ENCODE measurements at places on chromosomes 2 and 18.

DNA sequence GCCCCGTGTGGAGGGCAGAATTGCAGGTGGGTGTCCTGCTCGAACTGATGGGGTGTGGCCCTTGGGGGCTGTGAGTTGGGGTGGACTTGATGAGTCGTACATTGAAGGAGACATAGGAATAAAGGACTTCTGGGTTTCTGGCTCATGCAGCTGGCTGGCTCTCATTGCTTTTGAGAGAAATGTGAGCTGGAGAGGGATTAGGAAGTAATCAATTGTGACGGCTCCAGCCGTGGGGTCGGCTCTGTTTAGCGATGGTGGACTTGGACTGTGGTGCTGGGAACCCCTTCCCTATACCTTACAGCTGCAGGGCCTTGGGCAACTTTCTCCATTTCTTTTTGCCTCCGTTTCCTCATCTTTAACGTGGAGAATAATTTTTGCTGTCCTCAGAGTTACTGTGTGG, 9.2 kb downstream of the IMPA2 start:
- no peak for DNase-seq

GRCh38 chr2:128413014-128413717, 94.5 kb upstream of the HS6ST1 start:
- DNase-seq, result no peak

DNA sequence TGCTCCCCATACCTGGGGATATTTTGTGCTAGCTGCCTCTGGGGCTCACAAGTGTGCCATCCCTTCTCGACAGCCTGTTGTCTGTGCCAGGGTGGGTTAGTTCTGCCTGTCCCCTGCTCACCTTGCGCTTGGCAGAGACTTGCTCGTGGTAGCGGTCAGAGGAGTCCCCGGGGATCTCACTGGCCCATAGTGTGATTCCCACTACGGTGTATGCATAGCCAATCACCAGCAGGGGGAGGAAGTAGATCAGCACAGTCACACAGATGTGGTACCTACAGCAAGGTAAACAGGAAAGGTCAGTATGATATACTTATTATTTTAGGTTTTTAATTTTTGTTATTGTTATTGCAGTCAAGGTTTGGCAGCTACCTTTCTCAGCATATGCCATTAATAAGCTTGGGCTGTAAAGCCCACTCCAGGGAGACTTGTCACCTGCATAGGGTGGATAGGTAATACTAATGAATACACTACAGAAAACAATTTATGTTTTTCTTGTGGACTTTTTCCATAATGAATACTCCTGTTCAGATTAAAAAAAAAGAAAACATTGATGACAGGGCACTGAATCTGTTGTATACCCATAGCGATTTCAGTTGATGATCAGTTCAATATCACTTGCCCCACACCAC, 95.2 kb downstream of the POLE4 start:
- no peak for DNase-seq

DNA sequence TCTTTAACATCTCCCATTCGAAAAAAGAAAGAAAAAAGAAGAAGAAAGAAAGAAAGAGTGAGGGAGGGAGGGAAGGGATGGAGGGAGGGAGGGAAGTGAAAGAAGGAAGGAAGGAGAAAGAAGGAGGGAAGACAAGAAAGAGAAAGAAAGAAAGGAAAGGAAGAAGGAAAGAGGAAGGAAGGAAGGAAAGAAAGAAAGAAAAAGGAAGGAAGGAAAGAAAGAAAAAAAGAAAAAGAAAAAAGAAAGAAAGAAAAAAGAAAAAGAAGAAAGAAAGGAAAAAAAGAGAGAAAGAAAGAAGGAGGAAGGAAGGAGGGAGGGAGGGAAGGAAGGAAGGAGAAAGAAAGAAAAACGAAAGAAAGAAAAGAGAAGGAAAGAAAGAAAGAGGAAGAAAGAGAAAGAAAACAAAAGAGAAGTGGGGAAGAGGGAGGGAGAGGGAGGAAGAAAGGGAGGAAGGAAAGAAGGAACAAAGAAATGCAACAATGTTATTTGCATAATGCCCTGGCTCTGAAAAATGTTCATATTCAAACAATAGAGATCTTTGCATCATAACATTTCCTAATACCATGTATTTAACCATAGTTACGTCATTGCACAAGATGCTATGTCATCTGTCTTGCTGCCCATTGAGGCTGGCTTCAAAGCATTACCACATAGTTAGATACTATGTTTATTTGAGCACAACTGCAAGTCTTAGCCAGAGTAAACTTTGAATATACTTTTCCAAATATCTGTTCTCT, 550.6 kb downstream of the DSC3 start:
- no peak for DNase-seq

GRCh38 chr2:2744958-2745715, 414.1 kb upstream of the MYT1L start:
- DNase-seq, result no peak

GRCh38 chr2:26174691-26175465, 2.0 kb downstream of the GAREM2 start:
- DNase-seq, result no peak

DNA sequence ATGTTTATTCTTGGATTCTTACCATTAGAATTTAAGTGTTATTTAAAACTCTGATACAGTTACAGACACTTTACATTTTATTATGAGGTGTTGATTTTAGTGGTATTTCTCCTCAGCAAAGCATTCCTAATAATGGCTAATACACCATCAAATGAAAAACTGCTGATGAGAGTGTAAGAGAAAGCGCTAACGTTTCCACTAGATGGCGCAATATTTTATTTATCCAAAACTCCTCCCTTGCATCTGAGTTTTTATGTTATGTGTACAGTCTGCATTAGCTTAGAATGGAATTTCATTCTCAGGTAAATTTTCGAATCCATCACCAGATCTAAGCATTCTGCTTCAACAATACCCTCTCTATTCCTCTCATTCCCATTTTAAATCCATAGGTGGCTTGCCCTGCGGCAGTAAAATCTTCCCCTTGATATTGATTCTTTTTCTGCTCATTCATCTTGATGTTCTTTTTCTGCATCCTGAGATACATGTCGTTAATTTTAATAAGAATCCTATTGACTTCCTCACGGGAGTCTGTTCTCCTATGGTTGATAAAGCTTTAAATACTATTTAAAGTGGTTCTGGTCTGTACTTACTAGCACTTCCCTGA, 53.9 kb downstream of the PRKRA start:
- DNase-seq, result no peak

GRCh38 chr2:17000184-17000482, 334.5 kb upstream of the CYRIA start:
- no peak for DNase-seq

GRCh38 chr2:50097148-50097547, 934.8 kb downstream of the NRXN1 start:
- DNase-seq, result no peak

GRCh38 chr2:201656740-201657139, 13.4 kb upstream of the TMEM237 start:
- no peak for DNase-seq

DNA sequence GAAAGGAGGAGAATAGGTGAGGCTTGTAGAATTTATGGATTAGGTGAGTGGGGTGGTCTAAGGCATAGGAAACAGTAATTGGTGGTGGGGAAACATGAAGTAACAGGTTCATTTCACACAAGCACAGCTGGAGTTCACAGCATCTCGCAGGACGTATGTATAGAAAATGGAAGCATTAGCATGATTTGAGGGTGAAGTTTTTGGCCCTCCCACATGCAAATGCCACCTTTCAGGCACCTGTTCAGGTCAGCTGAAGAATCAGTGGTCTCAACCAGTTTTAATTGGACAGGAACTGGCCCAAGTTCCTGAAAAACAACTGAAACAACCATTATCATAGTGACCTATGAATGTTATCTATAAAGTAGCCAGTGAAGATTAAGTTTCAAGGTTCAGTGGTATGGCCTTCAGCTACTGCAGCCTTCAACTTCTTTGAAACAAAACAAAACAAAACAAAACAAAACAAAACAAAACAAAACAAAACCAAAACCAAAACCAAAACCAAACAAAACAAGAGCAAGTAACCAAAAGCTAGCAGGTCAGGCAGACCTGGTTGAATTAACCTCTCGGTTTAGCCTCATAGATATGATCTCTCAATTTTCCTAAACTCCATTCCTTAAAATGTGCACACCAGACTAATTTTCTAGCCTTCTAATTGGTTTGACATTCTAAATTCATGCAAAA, 102.1 kb upstream of the SPHKAP start:
- no peak for DNase-seq

GRCh38 chr2:159226059-159226461, 60.4 kb downstream of the WDSUB1 start:
- DNase-seq, result no peak

- no peak for DNase-seq
Observed at GRCh38 chr2:161306919-161307318, 1.3 kb upstream of the PSMD14 start.

DNA sequence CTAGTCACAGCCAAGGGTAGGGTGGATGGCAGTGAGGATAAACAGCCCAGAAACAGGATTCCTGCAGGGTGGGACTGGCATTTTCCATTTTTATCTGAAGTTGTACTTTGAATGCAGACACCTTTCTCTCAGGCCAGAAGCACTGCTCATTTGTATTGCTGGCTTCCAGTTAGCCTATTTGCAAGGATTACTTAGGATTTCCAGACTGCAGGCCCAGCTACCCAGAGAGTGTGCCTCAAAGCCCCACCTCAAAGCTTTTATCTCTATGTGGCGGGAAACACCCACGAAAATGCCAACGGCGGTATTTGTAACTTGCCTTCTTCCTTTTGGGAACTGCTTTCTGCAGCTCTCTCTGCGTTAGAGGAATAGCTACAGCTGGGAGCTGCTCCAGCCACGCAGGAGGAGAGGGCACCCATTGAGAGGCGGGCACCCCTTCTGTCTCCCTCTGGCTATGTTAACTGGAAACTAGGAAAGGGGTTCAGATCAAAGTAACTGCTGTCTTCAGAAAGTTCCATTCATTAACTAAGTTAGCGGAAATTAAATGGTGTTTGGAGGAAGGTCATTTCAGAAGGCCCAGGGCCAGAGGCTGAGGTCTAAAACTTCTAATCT, 144.9 kb downstream of the TGIF1 start:
- DNase-seq, result no peak

DNA sequence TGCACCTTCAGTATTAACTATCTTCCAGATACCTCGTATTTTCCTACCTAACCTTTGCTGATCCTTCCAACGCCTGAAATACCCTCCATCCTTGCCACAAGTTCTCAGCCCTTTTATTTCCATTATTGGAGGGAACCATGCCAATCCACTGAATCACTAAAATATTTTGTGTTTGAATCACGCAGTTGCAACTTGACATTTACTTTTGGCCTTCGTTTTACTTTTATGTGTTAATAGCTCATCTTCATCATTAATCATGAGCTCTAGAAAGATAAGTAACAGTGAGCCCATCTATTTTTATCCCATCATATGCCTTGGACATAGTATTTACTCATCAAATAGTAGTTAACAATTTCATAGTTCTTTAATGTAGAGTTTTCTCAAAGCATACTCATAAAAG, 463.2 kb downstream of the THSD7B start:
- no peak for DNase-seq

- no peak for DNase-seq
Observed at GRCh38 chr2:153870308-153870707, 1.4 kb upstream of the GALNT13 start.

DNA sequence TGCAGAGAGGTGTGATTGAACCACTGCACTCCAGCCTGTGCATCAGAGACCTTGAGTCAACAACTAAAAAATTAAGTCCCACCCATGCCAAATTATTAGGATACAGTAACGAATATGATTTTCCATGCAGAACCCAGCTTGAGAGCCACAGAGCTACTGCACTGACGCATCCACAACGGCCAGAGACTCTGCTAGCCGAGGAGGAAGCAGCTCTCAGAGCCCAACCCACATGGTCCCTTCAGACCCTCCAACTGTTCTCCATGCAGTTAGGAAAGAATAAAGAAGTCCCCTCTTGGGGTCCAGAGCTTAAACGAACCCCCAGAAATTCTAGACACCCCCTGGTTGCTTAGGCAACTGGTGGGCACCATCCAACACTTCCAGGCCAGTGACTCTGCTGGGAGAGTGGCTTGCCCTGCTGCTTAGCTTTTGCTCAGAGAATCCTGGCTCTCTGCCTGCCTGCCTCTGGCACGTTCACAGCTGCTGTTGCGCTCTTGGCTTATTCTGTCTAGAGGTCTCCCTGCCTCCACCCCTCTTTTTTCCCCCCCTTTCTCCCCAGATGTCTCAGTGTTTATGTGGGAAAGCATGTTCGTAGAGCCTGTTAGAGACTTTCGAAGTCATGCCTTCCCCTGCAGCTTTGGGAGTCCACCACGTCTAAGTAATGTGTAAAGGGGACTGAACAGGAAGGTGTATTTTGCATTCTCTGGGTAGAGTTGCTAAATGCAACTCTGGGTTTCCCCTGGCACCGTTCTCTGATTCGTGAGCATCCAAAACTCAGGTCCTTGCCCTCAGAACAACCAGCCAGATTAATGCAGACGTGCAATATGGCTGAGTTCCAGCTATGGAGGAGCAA, 26.0 kb upstream of the SP3 start:
- DNase-seq, result no peak

DNA sequence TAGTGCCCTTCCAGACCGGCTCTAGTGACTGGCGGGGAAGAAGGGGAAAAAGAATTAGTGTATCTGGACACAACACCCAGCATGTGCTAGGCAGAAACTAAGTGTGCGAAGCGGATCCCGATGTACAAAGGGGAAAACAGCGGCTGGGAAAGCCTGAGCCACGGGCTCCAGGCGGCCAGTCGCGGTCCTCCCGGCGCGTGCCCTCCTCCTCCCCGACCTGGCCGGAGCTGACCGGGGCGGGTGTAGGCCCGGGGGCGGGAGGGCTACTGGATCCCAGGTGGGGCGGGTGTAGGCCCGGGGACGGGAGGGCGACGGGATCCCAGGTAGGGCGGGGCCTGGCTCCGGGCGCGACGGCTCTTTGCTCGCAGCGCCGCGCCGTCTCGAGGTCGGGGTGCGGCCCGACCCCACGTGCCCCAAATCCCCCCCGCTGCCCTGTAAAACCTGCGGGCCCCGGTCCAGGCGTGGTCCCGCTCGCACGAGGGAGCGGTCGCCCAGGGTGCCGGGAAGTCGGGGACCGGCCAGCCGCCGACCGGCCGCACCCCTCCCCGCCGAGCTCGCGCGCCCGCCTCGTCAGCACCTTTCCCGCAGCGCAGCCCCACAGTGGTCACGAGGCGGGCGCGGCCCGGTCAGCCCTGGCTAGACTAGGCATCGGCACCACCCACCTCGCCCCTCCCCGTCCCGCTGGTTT, 48.8 kb downstream of the C2orf42 start:
- DNase-seq, result no peak

- no peak for DNase-seq
Observed at GRCh38 chr2:113890253-113891235, 655 bp downstream of the ACTR3 start.

- no peak for DNase-seq
Observed at GRCh38 chr2:213740453-213740852, 456.2 kb downstream of the SPAG16 start.

GRCh38 chr2:16713011-16713423, 47.4 kb upstream of the CYRIA start:
- DNase-seq, result no peak

- no peak for DNase-seq
Observed at GRCh38 chr2:98911376-98912154, 24.5 kb downstream of the CRACDL start.

DNA sequence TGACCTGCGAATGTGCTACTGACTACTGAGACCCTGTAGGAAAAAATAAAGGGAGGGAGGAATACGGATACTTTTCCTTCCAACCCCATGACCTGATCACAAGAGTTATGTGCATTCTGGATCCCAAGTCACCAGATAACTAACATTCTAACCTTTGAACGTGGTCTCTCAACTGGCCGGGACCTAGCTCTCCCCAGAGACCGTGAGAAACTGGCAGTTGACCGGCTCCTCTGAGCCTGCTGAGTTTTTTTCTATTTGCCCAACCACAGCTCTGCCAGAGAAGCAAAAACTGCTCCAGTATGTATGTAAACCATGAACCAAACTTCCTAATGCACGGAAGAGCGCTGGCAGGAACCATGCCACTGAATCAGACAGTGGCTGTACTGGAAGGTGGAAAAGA, 47.5 kb upstream of the PTMA start:
- no peak for DNase-seq

- no peak for DNase-seq
Observed at GRCh38 chr2:150916467-150917396, 344.9 kb downstream of the RBM43 start.

Data from NCI-H187 treated with DMSO at 0.1 percent for 48 hours (cell line).